ENCODE measurements at places on chromosomes 1 and 21.

GRCh38 chr1:106536741-106537140 lies 519.7 kb upstream of the PRMT6 start:
- DNase-seq: no peak

GRCh38 chr1:193311226-193311948 lies 125.0 kb upstream of the B3GALT2 start:
- no peak for DNase-seq

DNA sequence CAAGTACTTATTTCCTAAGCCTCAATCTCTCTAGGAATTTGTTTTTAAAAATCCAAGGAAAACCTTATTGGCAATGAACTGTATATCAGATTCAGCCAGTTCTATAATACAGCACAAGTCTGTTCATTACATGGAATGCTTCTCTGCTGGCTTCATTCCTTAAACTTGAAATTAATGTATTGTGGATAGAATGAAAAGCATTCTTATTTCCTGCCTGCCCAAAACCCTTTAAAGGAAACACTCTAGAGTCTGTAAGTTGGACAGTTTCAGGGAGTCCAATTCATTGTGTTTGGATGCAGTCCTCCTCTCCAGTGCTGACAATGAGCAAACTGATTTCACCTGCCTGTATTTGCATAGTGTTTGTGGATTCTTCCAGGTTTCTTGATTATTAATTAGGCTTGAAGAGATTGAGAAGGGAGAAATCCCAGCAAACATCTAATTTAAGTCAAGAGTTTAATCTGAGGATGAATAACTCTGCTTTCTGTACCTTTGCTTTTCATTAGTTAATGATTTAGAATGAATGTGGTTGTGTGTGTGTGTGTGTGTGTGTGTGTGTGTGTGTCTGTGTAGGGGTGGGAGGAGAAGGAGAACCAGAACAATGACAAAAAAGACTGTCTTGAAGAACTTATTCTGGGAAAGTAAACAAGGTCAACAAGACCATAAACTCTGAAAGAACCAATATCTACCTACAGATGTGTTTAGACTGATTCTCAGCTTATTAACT lies 61.2 kb downstream of the CACHD1 start:
- no peak for DNase-seq

DNA sequence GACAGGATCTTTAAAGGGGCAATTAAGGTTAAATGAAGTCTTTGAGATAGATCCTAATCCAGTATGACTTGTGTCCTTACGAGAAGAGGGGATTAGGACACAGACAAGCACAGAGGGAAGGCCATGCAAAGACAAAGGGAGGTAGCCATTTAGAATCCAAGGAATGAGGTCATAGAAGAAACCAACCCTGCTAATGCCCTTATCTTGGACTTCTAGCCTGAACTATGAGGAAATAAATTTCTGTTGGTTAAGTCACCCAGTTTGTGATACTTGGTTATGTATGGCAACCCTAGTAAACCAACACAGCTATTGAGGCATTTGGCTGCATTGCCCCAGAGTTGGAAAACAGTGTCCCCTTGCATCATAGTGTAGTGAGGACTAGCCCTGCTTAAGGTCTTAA lies 121.3 kb downstream of the MAST2 start:
- DNase-seq: no peak

- DNase-seq: no peak
Observed at GRCh38 chr1:64664299-64664698, 80.6 kb upstream of the RAVER2 start.

Data from SW 1271 (cell line).